ENCODE measurements at places on chromosomes 6 and 20. TPM values are rescaled to one million over a fixed set of nuclear protein-coding genes. Genes with fewer than 3 reads are reported as not detected.

DNA sequence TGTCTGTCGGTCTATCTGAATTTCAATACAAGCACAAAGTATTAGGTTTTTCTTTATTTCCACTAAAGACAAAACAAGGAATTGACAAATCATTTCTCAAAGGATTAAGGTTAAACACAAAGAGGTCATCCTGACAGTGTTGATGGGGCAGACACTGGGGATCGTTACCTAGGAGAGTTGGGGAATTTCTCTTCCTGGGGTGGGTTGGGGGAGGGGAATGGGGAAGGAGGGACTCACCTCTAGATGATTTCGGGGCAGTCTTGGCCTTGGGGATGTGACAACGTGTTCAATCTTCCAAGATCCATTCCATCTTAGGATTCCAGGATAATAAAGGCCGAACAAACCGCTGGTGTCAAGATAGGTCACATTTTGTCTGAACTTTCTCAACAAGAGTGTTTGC lies 35.4 kb upstream of the FOXA2 start:
- no peaks in the 10 kb centered on the region for H3K4me1 ChIP-seq
- no peak overlapping the region for H3K27ac ChIP-seq
- H3K27me3 ChIP-seq = no peaks in the 10 kb centered on the region
- H3K36me3 ChIP-seq = no peaks in the 10 kb centered on the region

DNA sequence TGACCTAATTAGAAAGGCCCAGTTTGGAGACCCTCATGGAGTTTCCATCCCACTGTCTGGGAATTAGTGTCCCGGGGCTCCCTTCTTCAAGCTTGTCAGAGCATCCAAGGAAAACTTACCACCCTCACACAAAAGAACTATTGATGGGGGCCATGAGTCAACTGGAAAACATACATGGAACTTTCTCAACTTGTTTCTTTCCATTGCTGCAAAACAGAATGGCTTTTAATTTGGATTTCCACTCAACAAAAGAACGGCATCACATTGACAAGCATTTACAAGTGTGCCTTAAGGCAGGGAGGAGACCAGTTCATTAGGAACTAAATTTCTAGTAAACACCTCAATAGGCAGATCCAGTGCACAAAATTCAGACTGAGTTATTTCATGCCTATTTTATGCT lies 289.1 kb upstream of the PREP start:
- H3K36me3 ChIP-seq = no peaks in the 10 kb centered on the region
- no peak for DNase-seq
- H3K4me1 ChIP-seq = no peaks in the 10 kb centered on the region
- H3K27ac ChIP-seq = no peak overlapping the region

DNA sequence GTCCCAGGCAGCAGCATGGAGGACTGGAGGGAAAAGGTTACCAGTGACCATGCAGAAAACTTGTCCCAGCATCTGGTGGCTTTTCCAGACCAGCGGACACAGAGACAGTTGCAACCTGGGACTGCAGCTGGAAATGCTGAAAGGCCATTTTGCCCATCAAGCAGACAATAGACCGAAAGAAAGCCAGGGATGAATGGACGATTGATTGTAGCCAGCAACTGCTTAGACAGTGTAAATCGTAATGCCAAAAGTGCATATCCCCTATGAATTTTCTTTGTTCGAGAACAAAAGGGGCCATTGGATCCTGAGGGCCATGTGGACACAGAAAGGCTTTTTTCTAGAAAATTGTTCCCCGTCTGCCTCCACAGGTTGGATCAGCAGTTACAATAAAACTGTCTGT lies 115.7 kb downstream of the MBOAT1 start:
- DNase-seq = no peak
- H3K4me3 ChIP-seq = no peak overlapping the region
- no peaks in the 10 kb centered on the region for H3K4me1 ChIP-seq
- no peaks in the 10 kb centered on the region for H3K27me3 ChIP-seq
- no peaks in the 10 kb centered on the region for H3K36me3 ChIP-seq
- H3K27ac ChIP-seq = no peak overlapping the region

GRCh38 chr6:25346064-25346463 lies 66.9 kb downstream of the CARMIL1 start:
- DNase-seq = no peak
- H3K36me3 ChIP-seq = no peaks in the 10 kb centered on the region
- H3K4me1 ChIP-seq = no peaks in the 10 kb centered on the region
- H3K4me3 ChIP-seq = no peak overlapping the region
- H3K27me3 ChIP-seq = no peaks in the 10 kb centered on the region

DNA sequence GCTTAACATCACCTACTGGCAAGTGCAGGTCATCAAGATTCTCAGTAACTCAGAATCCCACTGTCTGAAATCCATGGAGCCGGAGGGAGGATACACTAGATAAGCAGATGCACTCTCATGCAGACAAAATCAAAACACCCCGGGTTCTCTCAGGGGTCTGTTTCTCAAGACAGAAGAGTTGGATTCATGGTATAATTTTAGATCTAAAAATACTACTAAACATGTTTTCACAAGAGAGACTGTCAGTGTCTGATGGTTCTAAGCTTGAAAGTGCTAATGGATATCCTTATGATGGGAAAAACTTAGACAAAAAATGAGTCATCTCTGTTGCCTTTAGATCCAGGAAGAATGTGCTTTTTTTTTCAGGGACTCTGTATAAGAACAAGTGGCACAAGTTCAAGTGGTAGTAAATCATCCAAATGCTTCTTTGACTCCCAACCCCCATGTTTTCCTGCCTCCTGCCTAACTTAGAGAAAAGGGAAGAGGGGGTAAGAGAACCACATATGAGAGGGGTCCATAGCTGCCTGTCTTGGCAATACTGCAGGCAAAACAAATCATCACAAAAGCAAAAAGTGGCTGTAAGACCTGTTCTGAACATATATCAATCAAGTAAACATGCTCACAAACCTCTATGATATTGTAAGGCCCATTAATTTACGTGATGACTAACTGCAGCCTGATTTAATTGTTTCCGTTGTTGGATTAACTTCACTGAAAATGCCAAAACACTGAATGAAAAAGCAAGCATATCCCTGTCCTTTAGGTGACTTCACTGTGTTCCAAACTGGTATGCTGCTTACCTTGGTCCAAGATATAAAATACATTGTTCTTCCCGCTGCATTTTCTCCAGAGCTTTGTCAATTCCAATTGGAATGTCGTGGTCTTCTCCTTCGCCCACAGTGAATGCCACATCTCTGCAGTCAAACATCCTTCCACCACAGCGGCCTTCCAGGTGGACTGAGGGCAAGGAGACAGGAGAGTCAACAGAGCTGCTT lies 84.0 kb upstream of the TULP1 start:
- H3K27ac ChIP-seq = peak overlapping the region; percentile 1
- no peak overlapping the region for H3K4me3 ChIP-seq
- H3K36me3 ChIP-seq = peaks cover 20% of the 10 kb centered on the region
- no peak for DNase-seq

GRCh38 chr6:17413313-17413750 lies 19.9 kb downstream of the CAP2 start:
- H3K36me3 ChIP-seq = no peaks in the 10 kb centered on the region
- H3K4me3 ChIP-seq = no peak overlapping the region
- no peak for DNase-seq
- no peaks in the 10 kb centered on the region for H3K27me3 ChIP-seq
- no peak overlapping the region for H3K27ac ChIP-seq
- H3K4me1 ChIP-seq = no peaks in the 10 kb centered on the region

DNA sequence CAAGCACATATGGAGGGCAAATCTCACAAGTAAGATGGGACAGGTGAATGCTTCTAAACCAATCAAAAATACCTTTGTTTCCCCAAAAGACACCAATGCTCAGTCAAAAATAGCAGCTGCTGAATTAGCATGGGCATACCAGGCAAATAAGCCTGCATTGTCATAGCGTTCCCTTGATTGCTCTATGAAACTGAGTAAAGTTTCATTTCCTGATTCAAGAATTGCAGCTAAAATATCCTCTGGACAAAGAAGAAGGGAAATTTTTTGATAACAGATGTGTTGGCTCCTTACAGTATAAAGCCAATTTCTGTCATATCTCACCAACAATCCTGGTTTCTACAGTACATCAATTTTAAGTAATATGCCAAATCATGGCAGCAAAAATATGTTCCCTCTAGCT lies 3.3 kb upstream of the TMEM14A start:
- no peaks in the 10 kb centered on the region for H3K27me3 ChIP-seq
- no peak for DNase-seq
- H3K27ac ChIP-seq = no peak overlapping the region
- peaks cover 35% of the 10 kb centered on the region for H3K4me1 ChIP-seq
- H3K36me3 ChIP-seq = no peaks in the 10 kb centered on the region

- no peaks in the 10 kb centered on the region for H3K4me1 ChIP-seq
- no peak for DNase-seq
- H3K36me3 ChIP-seq = no peaks in the 10 kb centered on the region
- H3K27ac ChIP-seq = no peak overlapping the region
- no peak overlapping the region for H3K4me3 ChIP-seq
Observed at GRCh38 chr6:84768442-84769174, 4.2 kb upstream of the TBX18 start.

GRCh38 chr6:130615816-130616215 lies 211.4 kb upstream of the SMLR1 start:
- H3K27me3 ChIP-seq = no peaks in the 10 kb centered on the region
- H3K4me3 ChIP-seq = no peak overlapping the region
- DNase-seq = no peak
- no peaks in the 10 kb centered on the region for H3K36me3 ChIP-seq
- no peak overlapping the region for H3K27ac ChIP-seq
- no peaks in the 10 kb centered on the region for H3K4me1 ChIP-seq

DNA sequence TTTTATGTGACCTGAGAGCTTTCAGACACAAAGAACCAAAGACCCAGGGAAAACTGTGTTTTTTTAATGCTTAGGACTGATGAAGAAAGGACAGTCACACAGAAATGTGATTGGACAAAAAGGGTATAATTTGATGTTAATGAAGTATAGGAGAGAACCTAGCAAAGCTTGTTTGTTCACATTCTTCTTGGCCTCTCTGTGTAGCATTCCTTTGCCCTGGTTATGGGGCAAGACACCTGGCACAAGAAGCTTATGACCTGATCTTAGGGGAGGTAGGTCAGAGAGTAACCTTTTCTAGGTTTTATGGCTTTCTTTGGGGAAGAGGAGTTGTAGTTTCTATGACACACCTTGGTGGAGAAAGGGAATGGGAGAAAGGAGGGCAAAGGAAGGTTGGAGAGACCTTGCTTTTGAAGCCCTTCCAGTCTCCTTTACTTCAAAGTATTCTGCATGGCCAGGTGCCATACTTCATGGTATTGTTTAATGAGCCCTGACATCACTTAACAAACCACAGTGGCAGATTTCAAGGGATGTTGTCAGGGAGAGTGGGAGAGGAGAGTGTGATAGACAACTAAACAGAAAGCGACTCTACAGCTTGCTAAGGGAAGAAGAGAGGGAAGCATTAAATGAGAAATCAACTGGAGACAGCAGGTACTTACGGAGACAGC lies 701.8 kb upstream of the FLRT3 start:
- H3K27ac ChIP-seq = no peak overlapping the region
- H3K4me3 ChIP-seq = no peak overlapping the region
- no peaks in the 10 kb centered on the region for H3K27me3 ChIP-seq
- H3K4me1 ChIP-seq = no peaks in the 10 kb centered on the region

- H3K27ac ChIP-seq = no peak overlapping the region
- peaks cover 31% of the 10 kb centered on the region for H3K36me3 ChIP-seq
- no peaks in the 10 kb centered on the region for H3K27me3 ChIP-seq
- DNase-seq = no peak
Observed at GRCh38 chr6:16153211-16153820, 24.4 kb downstream of the MYLIP start.

DNA sequence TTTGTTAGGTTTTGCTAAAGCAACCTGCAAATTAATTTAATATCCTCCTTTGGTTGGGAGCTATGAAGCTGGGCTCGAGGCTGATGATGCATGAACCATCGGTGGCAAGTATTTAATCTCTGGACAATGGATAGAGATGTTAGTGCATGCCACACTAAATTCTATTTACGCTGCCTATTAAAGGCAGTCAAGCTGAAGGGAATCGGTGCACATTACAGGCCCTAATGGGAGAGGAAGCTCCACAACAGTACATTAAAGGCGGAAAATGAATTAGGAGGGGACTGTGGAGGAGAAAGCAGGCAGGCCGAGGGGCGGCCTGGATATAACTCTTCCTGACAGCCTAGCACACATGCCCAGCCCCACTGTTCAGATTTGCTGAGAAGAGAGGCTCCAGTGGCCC lies 132.4 kb upstream of the MAFB start:
- no peak overlapping the region for H3K27ac ChIP-seq
- H3K27me3 ChIP-seq = no peaks in the 10 kb centered on the region
- no peak overlapping the region for H3K4me3 ChIP-seq
- H3K4me1 ChIP-seq = no peaks in the 10 kb centered on the region
- no peaks in the 10 kb centered on the region for H3K36me3 ChIP-seq

DNA sequence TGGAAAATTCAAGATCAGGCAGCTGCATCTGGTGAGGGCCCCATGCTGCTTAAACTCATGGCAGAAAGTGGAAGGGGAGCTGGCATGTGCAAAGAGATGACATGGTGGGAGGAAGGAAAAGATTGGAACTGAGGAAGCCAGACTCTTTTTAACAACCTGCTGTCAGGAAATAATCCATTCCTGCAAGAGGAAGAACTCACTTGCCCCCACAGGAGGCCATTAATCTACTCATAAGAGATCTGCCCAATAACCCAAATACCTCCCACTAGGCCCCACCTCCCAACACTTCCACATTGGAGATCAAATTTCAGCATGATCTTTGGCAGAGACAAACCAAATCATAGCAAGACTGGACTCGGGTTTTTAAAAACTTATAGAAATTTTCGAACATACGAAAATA lies 200.5 kb upstream of the KCNQ5 start:
- H3K27ac ChIP-seq = no peak overlapping the region
- no peak overlapping the region for H3K4me3 ChIP-seq
- no peak for DNase-seq
- no peaks in the 10 kb centered on the region for H3K4me1 ChIP-seq
- H3K27me3 ChIP-seq = no peaks in the 10 kb centered on the region
- H3K36me3 ChIP-seq = no peaks in the 10 kb centered on the region

DNA sequence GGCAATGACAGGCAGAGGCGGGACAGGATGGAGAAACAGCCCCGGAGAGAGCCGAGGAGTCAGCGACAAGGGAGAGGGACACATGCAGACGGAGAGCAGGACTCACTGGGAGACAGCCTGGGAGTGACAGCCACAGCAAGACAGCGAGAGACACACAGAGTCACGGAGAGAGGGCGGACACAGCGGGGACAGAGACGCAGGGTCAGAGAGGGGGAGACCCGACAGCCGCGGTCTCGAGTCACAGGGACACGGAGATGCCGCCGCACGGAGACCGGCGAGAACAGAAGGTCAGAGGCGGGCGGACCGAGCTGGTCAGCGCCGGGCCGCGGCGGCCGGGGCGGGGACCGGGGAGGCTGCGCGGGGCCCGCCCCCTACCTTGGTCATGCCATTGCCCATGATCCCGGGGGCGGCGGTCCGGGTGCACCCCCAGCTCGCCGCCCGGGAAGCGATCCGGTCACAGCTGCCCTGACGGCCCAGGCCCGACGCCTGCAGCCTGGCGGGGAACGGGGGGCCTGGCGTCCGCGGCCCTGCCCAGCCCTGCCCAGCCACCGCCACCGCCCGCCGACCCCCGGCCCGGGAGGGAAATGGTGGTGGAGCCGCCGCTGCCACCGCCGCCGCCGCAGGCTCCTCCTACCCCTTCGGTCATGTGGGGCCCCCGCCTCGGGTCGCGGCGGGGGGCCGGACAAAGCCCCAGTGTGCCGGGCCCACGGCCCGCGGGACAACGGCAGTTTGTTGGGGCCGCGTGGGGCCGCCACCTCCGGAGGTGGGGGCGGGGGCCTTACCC lies at the start of the genes DUSP15 and TTLL9:
TSS of gene DUSP15 (minus strand) at position 586 of the 784 bp plus-strand sequence. CDS start at position 396, 190 bp downstream.
TSS of gene TTLL9 (plus strand) at position 693 of the 784 bp plus-strand sequence. CDS start 493 bp downstream, outside the sequence.
- no peaks in the 10 kb centered on the region for H3K36me3 ChIP-seq
- H3K4me1 ChIP-seq = peaks cover 15% of the 10 kb centered on the region
- H3K4me3 ChIP-seq = peak within 1 kb of the TSS; percentile 45
- no peak within 1 kb of the TSS for H3K27ac ChIP-seq
- H3K27me3 ChIP-seq = peaks cover 34% of the 10 kb centered on the region

The CABLES2 gene
- 5.9 TPM for total RNA-seq

The GCNT2 gene
- 3.1 TPM for total RNA-seq

The TRIM31 gene
- not detected for total RNA-seq

The IRF4 gene
- 8.6 TPM for total RNA-seq

The SPEF1 gene
- total RNA-seq = not detected
